Fibroblast of the aortic adventitia (primary cell): ENCODE measurements at places on chromosomes 2 and 18. TPM values are rescaled to one million over a fixed set of nuclear protein-coding genes. Genes with fewer than 3 reads are reported as not detected.

- no peak for DNase-seq
Observed at GRCh38 chr18:79862562-79862961, 64.8 kb downstream of the KCNG2 start.

ADD2 gene
- 0.36 and 17.3 TPM in 2 replicates for total RNA-seq

- peak; percentile 25 for DNase-seq
Observed at GRCh38 chr18:7958081-7958896, 391.2 kb downstream of the PTPRM start.

DNA sequence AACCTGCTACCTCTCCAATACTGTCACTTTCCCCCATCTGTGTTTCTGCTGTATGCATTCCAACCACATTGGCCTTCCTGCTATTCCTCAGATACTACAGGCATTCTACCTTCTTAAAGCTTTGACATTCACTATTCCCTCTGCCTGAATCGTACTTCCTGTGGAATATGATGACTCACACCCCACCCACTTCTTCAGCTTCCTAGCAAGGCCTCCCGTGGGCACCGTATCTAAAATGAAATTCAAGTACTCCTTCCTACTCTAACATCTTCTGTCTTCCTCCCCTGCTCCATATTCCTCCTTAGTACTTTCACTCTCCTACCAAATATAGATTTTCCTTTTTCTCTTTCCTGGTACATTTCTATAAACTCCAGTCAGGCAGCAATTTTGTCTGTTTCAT is 710.4 kb downstream of the RNF144A start:
- DNase-seq, result peak; percentile 4

GRCh38 chr2:171447675-171448074 is 13.6 kb downstream of the DCAF17 start:
- no peak for DNase-seq

- no peak for DNase-seq
Observed at GRCh38 chr2:201135386-201135785, 19.4 kb downstream of the CFLAR start.

GRCh38 chr2:62329797-62330196 is 133.9 kb downstream of the B3GNT2 start:
- DNase-seq, result no peak

SIX2 gene
- 2.9 and 8.3 TPM in 2 replicates for total RNA-seq

- no peak for DNase-seq
Observed at GRCh38 chr2:17166506-17166905, 351.7 kb downstream of the RAD51AP2 start.

GRCh38 chr2:193482557-193482956 is 1287.8 kb upstream of the TMEFF2 start:
- no peak for DNase-seq

DNA sequence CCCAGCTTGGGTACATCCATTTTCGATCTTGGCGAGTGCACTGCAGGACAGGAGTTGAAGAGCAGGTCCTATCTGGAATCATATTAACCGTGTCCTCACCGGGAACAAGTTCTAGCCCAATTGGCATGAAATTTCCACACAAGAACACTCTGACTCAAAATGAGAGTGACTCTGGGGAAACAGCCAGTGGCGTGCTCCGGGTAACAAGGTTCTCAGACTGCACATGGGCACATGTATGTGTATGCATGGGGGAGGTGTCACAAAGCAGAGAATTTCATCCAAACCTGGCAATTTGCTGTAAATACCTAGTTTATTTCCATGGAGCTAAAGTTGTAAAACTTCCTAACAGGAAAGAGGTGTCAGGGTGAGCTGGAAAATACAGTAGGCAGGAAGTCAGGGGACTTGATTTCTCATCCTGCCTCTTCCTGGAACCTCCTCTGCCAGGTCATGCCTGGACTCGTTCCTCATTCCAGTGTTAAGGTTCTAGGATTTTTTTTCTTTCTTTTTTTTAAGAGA is 1.7 kb downstream of the TUBB6 start:
- DNase-seq, result no peak

CCDC102B gene
- total RNA-seq, result 3.1 and 27.8 TPM in 2 replicates

GRCh38 chr2:166768393-166769123 is 119.7 kb upstream of the XIRP2 start:
- DNase-seq, result no peak

GRCh38 chr2:29834624-29835023 is 86.8 kb downstream of the ALK start:
- no peak for DNase-seq

FSHR gene
- total RNA-seq, result not detected in 2 replicates

CFAP210 gene
- 0.09 TPM in 1 of 2 replicates, not detected in the other for total RNA-seq

GRCh38 chr18:59038295-59039039 is 101.2 kb upstream of the SEC11C start:
- no peak for DNase-seq

DNA sequence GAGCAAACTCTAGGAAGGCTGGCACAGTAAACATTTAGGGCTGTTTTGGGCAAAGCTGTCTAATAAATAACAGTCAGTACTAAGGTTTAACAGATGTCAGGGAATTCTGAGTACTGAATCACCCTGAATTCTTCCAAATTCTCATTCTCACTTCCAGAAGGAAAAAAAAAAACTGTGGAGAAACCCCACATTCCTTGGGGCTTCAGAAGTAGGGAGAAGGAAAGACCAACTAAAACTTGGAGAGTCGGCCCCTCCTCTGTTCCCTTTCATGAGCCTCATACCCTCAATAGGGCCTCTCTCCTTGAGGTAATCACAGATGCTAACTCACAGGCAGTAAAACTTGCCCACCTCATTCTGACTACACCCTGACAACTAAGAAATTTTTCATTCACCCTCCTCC is 62.1 kb downstream of the CCDC148 start:
- DNase-seq, result no peak

GRCh38 chr2:127014630-127015029 is 92.3 kb downstream of the BIN1 start:
- DNase-seq, result peak; percentile 91

MYCN gene
- not detected in 2 replicates for total RNA-seq

GRCh38 chr2:173755798-173756197 is 209.4 kb downstream of the SP3 start:
- DNase-seq, result no peak

DNA sequence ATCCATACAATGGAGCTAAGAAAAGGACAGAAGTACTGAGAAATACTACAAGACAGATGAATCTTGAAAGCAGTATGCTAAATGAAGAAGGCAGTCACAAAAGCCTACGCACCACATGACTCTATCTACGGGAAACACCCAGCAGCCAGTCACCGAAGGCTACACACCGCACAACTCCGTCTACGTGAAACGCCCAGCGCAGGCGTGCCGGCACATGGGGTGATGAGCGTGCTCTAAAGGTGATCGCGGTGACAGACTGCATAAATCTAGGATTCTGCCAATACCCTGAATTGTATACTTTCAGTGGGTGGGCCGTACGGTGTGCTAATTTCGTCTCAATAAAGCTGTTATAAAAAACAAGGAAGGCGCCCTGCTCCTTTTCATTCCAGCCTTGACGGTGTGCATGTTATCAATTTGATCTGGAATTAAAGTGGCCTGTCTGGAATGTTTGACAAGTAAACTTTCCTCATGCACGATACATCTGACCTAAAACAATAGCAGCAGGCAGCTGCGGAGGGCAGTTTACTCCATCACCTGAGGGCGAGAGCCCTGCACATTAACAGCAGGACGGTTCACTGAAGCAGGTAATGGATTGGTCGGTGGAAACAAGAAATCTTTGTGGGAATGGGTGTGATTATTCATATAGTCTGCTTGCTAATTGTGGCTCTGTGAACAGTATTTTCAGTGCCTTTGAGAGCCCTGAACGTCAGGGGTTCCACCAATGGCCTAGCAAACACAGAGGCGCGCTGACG is 86.2 kb upstream of the SALL3 start:
- DNase-seq, result no peak

GRCh38 chr2:16021611-16022363 is 81.4 kb downstream of the MYCN start:
- DNase-seq, result no peak

- no peak for DNase-seq
Observed at GRCh38 chr2:71620851-71621251, 167.5 kb downstream of the DYSF start.

DNA sequence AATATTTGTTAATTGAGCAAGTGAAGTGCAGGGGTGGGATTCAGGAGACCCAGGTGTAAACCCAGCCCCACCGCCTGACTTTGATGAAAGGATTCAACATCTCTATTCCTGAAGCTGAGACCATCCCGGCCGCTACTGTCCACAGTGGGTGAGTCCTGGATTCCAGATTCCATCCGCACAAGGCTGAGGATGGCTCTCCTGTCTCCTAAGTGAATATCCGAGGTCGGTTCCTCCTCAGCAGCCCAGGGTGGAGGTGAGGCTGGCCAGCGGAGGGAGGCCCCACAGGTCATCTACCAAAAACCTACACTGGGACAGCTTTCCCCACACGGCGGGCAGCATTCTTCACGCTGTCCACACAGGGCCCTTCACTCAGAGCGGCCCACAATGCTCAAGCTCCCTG is 57.6 kb downstream of the ACKR3 start:
- DNase-seq, result no peak

GRCh38 chr2:86747711-86748639 is 27.9 kb downstream of the RMND5A start:
- peak; percentile 94 for DNase-seq

- no peak for DNase-seq
Observed at GRCh38 chr2:98891591-98891990, 44.4 kb downstream of the CRACDL start.

DNA sequence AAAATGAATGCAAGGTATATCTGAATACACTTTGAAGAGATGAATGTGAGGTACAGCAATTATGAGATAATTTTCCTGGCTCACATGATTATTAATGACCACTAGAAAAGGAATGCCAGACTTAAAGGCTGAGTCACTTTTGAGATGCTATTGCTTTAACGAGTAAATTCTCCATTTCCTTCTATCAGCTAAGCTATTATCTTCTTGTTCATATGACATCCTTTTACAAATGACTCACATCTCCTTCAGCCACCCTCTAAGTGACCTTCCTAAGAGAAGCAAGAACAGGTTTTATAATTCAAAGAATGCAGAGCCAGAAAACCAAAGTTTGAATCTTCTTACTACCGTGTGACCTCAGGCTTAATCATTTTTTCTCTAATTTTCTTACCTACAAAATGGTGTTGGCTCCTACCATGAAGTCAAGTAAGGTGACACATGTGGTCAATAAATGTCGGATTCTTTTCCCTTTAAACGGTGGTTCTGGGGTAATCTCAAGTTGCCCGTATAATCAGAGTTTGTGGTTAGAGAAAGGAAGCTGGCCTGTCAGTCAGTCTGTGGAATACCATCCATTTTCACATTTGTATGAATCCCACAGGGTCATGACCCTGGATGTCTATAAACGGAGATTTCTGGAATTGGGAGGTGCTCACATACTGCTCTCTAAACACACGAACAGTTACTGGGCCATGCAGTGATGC is 184.0 kb upstream of the PID1 start:
- DNase-seq, result peak; percentile 91

DNA sequence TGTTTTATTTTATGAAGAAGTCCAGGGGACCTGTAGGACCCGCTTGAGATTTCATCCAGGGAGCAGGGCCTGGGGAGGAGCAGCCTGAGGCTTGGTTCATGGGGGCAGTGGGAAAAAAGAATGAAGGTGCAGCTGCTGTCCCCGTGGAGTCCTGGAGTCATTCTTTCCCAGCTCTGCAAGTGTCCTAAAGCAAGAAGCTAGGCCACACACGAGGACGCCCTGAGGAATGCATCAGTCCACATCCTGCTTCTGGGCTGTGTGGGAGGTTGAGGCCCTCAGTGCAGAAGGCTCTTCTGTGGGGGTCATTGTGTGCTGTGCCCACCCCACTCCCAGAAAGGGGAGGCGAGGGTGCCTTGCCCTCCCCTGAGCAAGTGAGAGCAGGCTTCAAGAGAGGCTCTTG is 179.9 kb upstream of the HS6ST1 start:
- no peak for DNase-seq

GRCh38 chr2:98693477-98693876 is 37.5 kb downstream of the MGAT4A start:
- no peak for DNase-seq

CCDC148 gene
- total RNA-seq, result 0.72 and 9.1 TPM in 2 replicates

DNA sequence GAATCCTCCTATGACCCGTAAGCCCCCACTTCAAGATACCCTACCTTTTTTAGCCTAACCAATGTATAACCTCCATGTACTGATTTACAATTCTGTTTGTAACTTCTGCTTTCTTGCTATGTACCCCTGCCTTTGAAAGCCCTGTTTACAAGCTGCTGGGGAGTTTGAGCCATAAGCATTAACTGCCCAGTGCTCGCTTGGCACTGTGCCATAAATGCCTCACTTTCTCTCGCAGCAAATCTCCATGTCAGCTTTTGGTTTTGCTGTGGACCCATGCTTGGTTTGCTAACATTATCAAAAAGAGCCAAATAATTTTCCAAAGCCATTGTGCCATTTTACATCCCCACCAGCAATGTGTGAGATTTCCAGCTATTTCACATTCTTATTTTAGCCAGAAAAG is 51.8 kb downstream of the TEX51 start:
- no peak for DNase-seq

DNA sequence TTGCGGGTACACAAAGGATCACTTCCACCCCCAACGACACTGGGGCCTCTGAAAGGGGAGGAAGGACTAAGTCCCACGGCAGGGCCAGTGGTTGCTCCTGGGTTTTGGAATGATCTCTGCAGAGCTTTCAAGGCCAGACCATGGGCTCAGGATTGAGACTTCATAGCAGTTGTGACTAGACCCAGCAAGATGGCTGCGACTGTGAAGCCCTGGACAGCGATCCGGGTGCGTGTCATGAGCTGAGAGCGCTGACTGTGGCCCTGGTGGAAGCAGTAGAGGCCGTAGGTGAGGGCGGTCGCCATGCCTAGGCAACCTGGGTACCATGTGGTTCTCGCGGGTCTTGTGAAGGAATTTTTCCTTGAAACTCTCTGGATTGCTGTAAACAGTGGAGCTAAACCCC is 27.3 kb downstream of the NCL start:
- DNase-seq, result no peak

- DNase-seq, result peak; percentile 72
Observed at GRCh38 chr18:74116633-74117554, 30.7 kb downstream of the FBXO15 start.

GRCh38 chr2:37283207-37283606 is 41.4 kb downstream of the PRKD3 start:
- peak; percentile 95 for DNase-seq

DNA sequence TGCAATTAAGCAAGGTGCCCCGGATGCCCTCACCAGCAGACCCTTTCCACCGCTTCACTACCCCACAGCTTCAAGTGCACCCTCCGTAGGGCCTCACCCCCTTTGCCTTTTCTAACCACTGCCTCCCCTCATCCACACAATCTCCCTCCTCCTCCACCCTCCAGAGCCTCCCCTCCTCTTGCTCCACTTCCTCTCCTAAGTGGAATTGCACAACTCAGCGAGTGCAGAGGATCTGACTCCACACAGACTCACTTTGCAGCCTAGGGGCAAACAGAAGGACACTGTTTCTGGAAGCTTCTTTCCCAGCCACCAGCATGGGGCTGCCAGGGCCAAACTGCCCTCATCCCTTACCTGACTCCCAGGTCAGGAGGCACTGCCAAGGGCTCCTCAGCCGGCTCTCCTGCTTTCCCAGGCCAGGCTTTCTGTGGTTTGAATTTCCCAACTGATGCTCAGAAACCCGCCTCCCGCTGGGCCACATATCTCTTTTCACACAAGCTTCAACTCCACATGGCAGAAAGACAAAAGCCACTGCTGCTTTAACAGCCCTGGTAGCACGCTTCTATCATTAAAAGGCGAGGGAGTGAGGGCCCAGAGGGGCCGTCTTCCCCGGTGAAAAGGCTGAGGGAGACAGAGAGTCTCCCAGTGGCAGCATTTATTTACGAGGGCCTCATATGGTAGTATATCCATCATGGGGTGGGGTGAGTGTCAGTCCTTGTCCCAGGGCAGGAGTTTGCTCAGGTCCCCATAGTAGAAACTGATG is 74.7 kb upstream of the MGAT4A start:
- DNase-seq, result peak; percentile 28

GRCh38 chr2:78977661-78978145 is 47.8 kb upstream of the REG3G start:
- no peak for DNase-seq

GRCh38 chr2:200661477-200661876 is 75.7 kb downstream of the AOX1 start:
- DNase-seq, result no peak
